ENCODE measurements at places on chromosomes 12 and 14.
A peak's percentile ranks its signal among the peaks of the same experiment; 100 is the strongest.

DNA sequence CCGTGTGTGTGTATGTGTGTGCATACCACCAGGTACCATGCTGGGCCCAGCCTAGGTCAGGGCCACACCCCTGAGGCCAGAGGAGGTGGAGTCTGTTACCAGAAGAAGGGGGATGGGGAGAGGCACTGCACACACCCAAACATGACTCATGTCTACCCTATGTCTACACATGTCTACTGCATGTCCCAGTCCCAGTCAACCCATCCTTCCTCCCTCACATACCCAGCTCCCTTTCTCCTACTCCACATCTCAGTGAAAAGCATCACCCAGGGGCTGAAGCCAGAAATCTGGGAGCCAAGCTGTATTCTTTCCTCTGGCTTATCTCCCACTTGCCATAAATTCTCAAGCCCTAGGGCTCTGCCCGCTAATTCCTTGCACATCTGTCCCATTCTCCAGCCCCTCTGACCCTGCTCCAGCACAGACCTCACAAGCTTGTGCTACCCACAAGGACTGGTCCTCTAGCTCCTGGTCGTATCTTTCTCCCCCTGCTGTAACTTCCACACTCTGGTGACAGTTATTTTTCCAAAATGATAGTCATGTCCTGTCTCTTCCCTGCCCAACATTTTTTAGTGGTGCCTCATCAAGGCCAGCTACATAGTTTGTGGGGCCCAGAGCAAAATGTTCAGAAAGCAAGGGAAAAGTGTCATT lies 18.0 kb upstream of the APPL2 start:
- no peaks in the 10 kb centered on the region for H3K4me1 ChIP-seq
- H3K27me3 ChIP-seq, result no peaks in the 10 kb centered on the region
- H3K27ac ChIP-seq, result no peak overlapping the region
- H3K36me3 ChIP-seq, result no peaks in the 10 kb centered on the region
- H3K4me3 ChIP-seq, result no peak overlapping the region

DNA sequence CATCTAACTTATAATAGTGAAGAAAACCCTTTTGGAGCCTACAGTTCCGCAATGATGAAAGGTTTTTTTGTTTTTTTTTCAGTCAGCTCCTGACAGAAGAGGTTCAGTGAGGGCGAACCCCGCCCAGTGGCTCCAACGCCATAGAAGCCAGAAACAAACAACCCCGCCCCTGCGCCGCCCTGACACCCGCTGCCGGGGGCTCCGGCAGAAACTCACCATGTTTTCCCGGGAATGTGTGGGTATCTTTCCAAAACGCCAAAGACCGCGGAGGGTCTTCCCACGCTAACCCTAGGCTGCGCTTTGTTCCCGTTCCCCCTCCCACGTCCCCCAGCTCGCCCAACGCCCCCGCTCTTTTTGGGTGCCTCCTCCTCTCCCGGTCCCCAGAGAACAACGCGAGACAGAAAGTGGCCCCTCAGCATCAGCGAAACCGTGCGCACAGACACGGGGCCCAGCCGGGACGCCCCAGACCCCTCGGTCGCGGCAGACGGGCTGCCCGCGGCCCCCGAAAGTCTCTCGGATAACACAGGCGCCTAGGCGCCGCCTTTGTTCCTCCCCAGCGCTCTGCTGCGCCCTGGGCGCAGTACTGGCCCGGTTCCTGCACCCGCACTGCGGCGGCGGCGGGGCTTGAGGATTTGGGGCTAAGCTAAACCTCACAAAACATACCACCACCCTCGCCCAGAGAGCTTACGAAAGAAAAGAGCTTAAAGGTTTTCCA lies 522 bp downstream of the TUBA1A start:
- DNase-seq, result peak; percentile 9
- no peaks in the 10 kb centered on the region for H3K4me1 ChIP-seq
- H3K36me3 ChIP-seq, result no peaks in the 10 kb centered on the region
- no peak overlapping the region for H3K27ac ChIP-seq
- no peaks in the 10 kb centered on the region for H3K27me3 ChIP-seq
- H3K4me3 ChIP-seq, result peak overlapping the region; percentile 55

DNA sequence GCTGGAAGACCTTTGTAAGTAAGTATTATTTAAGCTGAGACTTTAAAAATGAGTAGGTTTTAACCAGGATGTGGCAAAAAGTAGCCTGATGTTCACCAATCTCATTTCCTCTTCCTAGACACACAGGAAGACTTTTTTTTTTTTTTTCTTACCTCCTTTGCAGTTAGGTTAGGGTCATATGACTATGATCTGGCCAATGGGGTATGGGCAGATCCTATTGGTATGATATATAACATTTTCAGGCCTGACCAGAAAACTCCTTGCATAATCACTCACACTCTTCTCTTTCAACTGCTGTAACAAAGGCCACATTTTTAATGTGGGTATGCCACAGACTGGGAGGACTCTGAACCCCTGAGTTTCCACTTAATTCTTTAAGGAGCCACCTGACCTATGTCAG lies 2.7 kb upstream of the RPS6KA5 start:
- no peaks in the 10 kb centered on the region for H3K36me3 ChIP-seq
- H3K4me3 ChIP-seq, result no peak overlapping the region
- DNase-seq, result no peak
- no peaks in the 10 kb centered on the region for H3K4me1 ChIP-seq

- H3K36me3 ChIP-seq, result no peaks in the 10 kb centered on the region
- no peak overlapping the region for H3K27ac ChIP-seq
- peak; percentile 18 for DNase-seq
- no peak overlapping the region for H3K4me3 ChIP-seq
- no peaks in the 10 kb centered on the region for H3K4me1 ChIP-seq
Measured at GRCh38 chr12:11553871-11554533, 95.5 kb upstream of the ETV6 start.

GRCh38 chr12:96112733-96113132 lies 77.3 kb upstream of the LTA4H start:
- no peaks in the 10 kb centered on the region for H3K36me3 ChIP-seq
- H3K27ac ChIP-seq, result no peak overlapping the region
- H3K4me3 ChIP-seq, result no peak overlapping the region
- no peaks in the 10 kb centered on the region for H3K4me1 ChIP-seq

DNA sequence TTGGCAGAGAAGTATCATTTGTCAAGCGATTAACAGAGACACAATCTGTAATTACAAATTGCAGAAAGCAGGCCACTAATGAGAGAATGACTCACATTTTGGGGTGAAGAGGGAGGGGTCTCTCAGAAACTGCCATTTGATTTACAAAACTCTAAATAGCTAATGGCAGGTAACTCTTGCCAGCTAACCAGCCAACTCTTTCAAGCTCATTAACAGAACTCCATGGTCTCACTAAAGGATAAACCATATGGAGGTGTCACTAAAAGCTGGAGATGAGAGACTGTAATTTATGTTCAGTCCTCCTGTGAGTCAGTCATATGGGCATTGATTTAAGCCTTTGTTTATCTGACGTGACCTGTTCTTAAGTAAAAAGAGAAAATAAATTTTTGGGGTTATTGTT lies 336.4 kb downstream of the FOXG1 start:
- H3K36me3 ChIP-seq, result no peaks in the 10 kb centered on the region
- no peak for DNase-seq
- H3K4me1 ChIP-seq, result no peaks in the 10 kb centered on the region
- H3K4me3 ChIP-seq, result no peak overlapping the region
- no peaks in the 10 kb centered on the region for H3K27me3 ChIP-seq
- no peak overlapping the region for H3K27ac ChIP-seq

DNA sequence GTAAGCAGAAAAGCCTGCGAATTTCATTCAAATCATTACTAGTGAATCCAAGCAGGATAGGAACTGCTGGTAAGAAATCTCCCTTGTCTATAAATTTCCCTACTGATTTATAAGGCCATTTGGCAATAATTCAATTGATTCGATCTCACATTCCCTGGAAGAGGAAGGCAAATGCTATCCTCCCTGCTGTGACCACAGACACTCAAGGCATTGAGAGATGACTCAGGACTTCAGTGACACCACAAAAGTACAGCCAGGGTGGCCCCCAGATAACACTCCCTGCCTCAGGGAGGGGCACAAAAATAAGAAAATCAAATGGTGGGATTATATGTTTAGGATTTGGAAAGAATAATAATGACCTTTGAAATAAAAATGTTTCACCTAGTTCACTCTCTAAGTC lies 162.7 kb downstream of the GRIP1 start:
- H3K27me3 ChIP-seq, result no peaks in the 10 kb centered on the region
- DNase-seq, result no peak
- no peak overlapping the region for H3K27ac ChIP-seq
- no peaks in the 10 kb centered on the region for H3K36me3 ChIP-seq
- H3K4me1 ChIP-seq, result no peaks in the 10 kb centered on the region

- H3K27me3 ChIP-seq, result peaks cover 36% of the 10 kb centered on the region
- no peaks in the 10 kb centered on the region for H3K36me3 ChIP-seq
- no peak overlapping the region for H3K4me3 ChIP-seq
Measured at GRCh38 chr14:76763096-76764041, 2.1 kb downstream of the VASH1 start.

- no peak overlapping the region for H3K4me3 ChIP-seq
- no peaks in the 10 kb centered on the region for H3K4me1 ChIP-seq
- no peak for DNase-seq
- no peak overlapping the region for H3K27ac ChIP-seq
Measured at GRCh38 chr12:42698213-42698612, 108.7 kb upstream of the PRICKLE1 start.

DNA sequence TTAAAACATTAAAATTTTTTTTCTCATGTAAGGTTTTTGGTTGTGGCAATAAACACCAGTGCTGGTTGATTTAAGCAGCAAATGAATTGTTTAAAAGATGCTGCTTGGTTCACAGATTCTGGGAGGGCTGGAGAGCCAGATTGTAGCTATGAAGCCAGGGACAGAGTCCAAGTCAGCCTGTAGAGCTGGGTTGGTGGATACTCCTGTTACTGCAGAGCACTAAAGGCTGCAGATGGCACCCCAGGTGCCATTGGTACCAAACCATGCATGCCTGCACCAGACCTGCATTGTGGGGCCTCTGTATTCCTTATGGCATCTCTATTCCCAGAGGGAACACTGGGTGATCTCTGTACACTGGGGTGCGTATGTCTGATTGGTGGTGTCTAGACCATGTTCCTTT lies 113.3 kb downstream of the SNAPC1 start:
- H3K27me3 ChIP-seq, result no peaks in the 10 kb centered on the region
- no peak overlapping the region for H3K4me3 ChIP-seq
- H3K4me1 ChIP-seq, result no peaks in the 10 kb centered on the region
- no peak for DNase-seq
- no peak overlapping the region for H3K27ac ChIP-seq
- no peaks in the 10 kb centered on the region for H3K36me3 ChIP-seq

Data from iPS DF 6.9 (cell line).